ENCODE measurements at places on chromosomes 3 and 15.

DNA sequence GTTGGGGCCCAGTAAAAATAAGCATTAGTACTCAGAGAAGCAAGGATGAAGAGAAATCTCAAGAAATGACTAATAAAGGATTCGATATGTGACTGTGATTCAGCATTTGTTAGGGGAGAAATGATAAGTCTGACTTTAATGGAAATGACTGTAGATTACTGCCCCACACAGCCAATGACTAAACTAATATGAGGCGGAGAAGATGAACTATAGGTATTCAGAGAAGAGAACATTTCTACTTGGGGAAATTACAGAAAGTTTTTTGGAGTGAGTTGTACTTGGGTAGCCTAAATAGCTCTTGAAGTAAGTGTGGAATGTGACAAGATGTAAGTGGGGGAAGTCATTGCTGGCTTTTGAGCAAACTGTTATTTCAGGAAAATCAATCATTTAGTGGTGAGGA lies 380.0 kb downstream of the PDCD6IP start:
- no peak for DNase-seq

- DNase-seq = no peak
These were observed 762 bp upstream of the IQSEC1 start for GRCh38 chr3:13074006-13074375.

DNA sequence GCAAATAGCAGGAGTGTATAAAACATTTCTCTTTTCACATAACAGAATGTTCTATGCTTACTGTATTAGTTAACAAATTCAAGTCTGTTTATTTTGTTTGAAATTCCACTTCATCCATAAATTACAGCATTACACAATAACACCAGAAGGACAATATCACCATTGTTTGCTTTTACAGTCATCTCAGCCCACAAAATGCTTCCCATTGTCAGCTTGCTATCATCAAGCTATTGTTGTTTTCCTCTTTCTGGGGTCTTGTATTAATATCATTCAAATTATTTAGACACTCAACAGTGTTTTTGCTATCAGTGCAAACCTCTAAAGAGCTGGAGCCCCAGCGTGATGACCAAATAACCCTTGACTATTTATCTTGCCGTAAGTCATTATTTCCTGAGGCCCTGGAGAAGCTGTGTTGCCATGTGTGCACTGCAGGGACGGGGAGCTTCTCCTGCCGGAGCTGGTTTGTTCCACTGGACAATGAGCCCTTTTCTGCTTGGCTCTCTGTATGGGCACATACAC lies 1.1 kb downstream of the SAMMSON start:
- no peak for DNase-seq

DNA sequence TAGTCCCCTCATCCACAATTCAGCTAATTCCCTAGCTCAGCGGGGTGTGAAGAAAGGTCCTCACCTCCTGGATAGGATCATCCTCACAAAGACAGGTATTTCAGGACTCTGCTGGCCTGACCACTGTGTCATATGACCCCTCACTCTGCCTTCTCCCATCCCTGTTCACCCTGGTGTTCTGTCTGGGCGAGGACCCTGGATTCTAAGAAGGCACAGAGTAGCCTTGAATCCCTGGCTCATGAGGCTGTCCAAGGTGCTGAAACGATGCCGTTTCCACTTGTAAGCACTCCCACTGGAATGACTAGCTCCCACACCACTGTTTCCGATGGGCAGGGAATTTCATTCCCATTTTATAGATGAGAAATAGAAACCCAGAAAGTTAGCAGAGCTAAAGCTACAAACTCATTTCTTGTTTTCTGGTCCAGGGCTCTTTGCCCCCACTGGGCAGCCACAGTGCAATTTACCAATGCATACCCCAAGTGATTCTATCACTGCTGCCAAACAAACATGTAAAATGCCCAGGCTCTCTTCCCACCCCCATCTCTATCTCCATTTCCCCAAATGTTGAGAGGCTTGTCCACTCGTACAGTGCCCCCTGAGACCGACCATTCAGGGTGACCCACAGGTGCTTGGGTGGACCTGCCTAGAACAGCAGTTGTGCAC lies 83.2 kb downstream of the RAB11A start:
- DNase-seq = no peak

DNA sequence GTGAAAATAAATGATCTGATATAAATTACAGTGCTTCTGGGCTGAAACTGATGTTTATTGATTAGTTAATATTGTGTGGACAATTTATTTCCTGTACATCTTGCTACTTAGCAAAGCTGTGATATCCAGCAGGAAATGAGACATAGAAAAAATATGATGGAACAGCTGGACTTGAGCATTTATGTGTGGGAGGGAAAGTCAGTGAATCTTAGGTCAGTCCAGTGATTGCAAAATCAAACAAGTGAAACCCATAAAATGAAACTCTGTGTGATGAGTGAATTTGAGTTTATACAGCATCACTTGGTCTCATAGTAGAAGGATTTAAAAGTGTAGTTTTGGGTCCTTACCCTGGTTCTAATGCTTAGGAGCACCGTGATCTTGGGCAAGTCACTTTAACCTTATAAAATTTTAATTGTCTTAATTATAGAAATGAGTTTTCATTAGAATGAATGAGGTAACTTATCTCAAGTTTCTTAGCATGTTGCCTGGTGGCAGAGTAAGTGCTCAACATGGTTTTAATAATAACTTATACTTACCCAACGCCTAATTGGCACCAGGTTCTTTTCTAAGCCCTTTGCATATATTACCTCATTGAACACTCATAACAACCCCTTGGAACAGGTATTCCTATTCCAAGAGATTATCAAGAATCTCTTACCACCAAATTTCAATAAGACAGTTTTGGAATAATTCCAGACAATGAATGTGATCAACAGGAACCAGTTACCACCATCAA lies 194.6 kb downstream of the ADAMTSL3 start:
- DNase-seq = no peak

GRCh38 chr3:181695661-181696491 lies 15.8 kb upstream of the SOX2 start:
- no peak for DNase-seq

GRCh38 chr3:149609595-149609994 lies 48.2 kb downstream of the WWTR1 start:
- no peak for DNase-seq

DNA sequence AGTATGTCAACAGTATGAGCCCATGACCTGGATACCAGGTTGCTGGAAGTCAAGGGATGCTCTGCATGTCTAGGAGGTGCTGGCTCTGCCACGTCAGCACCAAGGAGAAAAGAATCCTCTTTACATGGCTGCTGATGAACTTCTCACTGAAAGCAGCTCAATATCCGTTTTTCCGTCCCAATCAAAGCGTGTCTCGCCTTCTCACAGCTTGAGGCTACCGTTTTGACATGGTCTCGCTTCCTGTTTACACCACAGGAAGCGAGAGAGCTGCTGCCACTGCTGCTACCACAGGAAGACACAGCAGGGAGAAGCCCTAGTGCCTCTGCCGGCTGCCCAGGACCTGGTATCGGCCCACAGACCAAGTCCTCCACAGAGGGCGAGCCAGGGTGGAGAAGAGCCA lies 27.3 kb downstream of the STARD5 start:
- peak; percentile 37 for DNase-seq

GRCh38 chr3:46948830-46949671 lies 27.5 kb downstream of the CCDC12 start:
- DNase-seq = no peak

DNA sequence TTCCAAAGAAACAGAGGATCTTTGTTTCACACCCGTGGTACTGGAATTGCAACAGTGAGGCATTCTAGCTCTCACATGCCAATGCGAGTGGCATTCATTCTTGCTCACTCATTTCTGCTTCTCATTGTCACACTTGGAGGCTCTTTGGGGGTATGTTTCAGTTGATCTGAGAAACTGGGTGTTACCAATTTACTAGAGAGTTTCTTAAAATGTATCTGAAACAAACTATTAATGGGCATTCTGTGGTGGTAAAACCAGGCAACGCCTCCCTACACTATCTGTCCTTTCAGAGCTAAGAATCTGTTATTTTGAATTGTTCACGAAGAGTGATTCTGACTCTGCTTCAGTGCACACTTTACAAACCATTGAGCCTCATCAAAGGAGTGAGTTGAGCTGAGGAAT lies 140.6 kb upstream of the BHLHE40 start:
- no peak for DNase-seq

DNA sequence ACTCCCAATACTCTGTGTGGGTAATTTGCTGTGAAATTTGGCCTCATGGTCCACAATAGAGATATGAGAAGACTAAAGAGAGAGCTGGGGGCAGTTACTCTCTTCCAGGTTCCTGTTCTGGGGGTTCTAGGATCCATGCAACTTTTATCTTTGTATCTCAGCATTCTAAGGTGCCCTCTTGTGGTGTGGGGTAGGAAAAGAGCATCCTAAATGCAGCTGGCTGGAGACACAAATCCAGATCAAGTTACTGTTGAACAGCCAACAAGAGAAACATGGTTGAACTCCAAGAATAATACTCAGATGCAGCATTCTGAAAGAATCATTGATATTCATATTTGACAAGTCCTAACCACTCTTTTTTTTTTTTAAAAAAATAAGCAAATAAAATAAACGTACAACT lies 238.2 kb downstream of the GREM1 start:
- no peak for DNase-seq

GRCh38 chr15:101559952-101560351 lies 70.4 kb upstream of the PCSK6 start:
- DNase-seq = no peak

- DNase-seq = no peak
These were observed 79.4 kb downstream of the RETNLB start for GRCh38 chr3:108677811-108678210.

GRCh38 chr15:52207191-52207590 lies 16.0 kb upstream of the GNB5 start:
- DNase-seq = no peak

DNA sequence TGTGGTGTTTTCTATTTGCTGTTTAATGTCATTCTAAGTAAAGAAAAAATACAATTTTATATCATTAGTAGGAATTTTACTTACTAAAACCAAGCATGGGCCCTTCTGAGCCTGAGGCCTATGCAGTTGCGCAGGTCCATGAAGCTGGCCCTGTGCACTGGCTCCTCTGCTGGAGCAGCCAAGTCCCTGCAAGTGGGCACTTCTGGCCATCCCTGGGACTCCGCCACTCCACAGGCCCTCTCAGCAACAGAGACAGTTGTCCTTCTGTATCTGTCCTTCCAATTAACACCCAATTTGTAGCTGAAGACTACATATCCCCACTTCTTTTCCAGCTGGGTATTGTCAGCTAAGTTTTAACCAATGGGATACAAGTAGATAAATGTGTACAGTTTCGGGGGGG lies 49.9 kb upstream of the RYK start:
- no peak for DNase-seq

- DNase-seq = no peak
These were observed 149.7 kb upstream of the ATP2B2 start for GRCh38 chr3:10655105-10655504.

DNA sequence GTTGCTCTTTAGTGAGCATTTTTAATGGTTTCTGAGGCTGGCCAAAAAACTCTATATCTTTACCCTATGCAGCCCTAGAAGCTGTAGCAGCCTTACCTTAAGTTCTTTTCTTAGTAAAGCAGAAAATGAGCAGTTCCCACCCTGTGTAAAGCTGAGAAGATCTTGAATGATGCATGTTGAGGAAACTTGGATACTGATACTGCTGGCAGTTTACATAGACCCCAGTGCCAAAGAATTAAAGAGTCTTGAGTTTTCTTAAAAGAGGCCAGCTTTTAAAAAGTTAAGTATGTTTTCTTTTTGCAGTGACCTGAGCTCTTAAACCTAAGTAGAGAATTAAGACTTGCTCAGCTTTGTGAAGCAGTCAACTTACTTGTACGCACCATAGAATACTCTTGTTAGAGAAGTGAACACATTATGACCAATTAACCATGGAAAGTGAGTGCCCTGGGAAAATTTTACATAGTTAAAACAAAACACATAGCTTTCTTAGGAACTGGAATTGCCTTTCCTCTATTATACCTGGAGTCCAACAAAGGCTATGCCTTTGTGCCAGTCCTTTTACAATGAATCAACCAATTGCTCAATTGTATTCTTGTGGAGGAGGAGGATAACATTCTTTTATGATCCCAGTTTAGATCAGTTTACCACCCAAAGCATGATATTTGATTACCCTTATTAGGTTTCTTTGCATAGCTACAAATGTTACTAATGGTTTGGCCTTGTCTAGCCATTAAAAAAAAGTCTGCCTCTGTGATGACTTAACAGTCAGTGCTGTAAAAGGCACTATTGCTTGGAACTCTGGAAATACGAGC lies 28.4 kb downstream of the PLS1 start:
- no peak for DNase-seq

DNA sequence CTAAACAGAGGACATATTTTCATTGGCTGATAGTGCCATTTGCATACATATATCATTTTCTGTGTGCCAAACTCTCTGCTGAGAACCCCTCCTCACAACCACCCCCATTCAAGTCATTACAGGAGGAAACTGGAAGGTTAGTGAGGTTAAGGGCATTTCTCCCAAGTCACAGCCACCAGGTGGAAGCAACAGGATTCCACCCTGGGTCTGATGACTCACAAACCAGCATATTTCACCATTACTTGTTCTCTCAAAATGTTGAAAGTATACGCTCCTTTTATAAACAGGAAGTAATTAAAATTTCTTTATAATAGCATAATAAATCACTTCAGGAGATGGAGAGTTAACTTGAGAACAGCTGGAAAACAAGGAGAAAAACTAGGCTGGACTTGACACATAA lies 398.6 kb upstream of the WNT5A start:
- DNase-seq = no peak

DNA sequence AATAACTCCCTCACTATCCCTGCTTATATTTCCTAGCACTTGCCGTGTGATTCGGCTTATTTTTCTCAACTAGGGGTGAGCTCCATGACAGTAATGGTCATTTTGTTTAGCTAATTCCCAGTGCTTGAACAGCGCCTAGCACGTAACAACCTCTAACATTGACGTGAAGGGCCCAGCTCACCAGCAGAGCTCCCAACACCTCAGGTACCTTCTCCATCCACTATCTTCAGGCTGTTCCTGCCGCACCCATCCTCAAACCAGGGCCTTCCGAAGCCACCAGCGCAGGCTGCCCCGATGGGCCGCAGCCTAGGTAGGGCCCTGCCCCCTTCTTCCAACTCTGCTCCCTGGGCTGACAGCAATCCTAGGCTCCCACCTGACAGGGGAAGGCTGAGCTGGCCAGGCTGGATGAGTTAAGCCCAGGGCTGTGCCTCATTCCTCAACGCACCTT lies 751 bp upstream of the RPS17 start:
- no peak for DNase-seq

DNA sequence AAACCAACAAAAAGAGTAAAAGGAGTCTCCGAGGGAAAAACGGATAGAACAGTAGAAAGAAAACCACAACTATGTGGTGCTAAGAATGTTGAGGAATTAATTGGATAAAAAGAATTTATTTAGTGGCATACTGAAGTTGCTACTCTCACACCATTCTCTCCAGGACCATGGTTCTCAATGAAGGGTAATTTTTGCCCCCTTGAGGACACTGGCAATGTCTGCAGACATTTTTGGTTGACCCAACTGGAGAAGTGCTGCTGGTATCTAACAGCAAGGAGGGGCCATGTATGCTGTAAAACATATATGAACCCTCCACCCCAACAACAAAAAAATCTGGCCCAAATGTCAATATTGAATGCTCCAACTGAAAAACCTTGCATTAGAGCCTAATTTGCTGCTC lies 85.9 kb upstream of the CSPG5 start:
- no peak for DNase-seq

GRCh38 chr15:69017978-69018377 lies 3.5 kb downstream of the NOX5 start:
- no peak for DNase-seq

GRCh38 chr3:23004971-23005370 lies 198.2 kb upstream of the UBE2E2 start:
- no peak for DNase-seq

Data from stimulated activated CD4-positive, alpha-beta T cell treated with anti-CD3 and anti-CD28 coated beads, Interleukin-1b, Interleukin-23, amount 100 ng/mL, for 4 hours (primary cell).